ENCODE measurements at places on chromosomes 13 and 19.

GRCh38 chr19:277581-278165 is 13.5 kb downstream of the PLPP2 start:
- no peak for DNase-seq

GRCh38 chr19:46696866-46697203 is 20.1 kb downstream of the PRKD2 start:
- DNase-seq: no peak

- no peak for DNase-seq
Measured at GRCh38 chr13:27383104-27383921, 41.1 kb upstream of the GTF3A start.

DNA sequence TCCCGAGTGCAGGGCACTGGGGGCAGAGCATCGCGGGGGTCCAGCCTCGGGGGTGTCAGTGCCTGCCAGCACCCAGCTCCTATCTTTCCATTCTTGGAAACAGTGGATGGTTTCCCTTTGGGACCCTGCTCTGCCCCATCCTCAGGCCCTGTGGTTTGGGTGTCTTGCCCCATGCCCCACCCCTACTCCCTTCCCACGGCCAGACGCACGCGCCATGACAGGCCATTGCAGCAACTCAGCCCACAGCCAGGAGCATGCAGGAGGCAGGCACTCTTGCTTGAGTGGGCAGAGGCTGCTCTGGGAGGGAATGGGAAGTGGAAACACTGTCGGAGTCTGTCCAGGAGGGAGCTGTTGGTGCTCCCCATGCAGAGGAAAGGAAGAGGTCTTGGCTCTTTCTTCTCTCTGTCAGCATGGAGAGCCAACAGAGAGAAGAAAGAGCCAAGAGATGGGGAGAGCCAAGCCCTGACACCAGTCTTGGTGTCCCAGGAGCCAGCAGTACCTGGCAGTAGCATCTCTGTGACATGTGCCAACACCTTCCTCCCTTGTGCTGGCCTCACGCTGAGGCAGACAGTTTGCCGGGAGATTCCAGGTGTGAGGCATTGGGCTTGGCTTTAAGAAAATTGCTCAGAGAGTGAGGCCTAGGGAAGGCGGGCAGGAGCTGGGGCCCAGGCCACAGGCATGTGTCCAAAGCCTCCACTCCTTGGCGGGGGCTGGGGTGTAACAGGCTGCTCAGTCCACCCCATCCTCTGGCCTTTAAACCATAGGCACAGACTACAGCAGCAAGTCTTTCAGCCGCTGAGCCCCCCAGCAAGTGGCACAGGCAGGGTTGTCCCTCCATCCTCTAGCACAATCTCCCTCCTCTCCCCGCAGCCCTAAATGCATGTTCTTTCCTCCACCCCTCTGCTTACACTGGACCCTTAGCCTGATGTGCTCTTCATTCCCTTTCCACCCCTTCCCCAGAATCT is 86.7 kb upstream of the UQCRFS1 start:
- DNase-seq: no peak

All from CD4-positive, alpha-beta T cell treated with Interleukin-4 for 4 hours (primary cell).